ENCODE measurements at places on chromosomes 12 and 14.

GRCh38 chr12:15605881-15606590 is 183.2 kb downstream of the EPS8 start:
- DNase-seq = no peak

- no peak for DNase-seq
Observed at GRCh38 chr12:88854260-88854659, 274.0 kb upstream of the KITLG start.

GRCh38 chr12:101763246-101763931 is 24.1 kb upstream of the SYCP3 start:
- DNase-seq = no peak

- no peak for DNase-seq
Observed at GRCh38 chr12:3107954-3108353, 30.8 kb downstream of the TSPAN9 start.

GRCh38 chr12:132085291-132085635 is 58.9 kb downstream of the DDX51 start:
- DNase-seq = no peak

GRCh38 chr14:75278422-75279152 is at the start of gene FOS:
Gene FOS (plus strand): TSS chr14:75278828. CDS start chr14:75278983, 155 bp downstream.
- peak; percentile 87 for DNase-seq

DNA sequence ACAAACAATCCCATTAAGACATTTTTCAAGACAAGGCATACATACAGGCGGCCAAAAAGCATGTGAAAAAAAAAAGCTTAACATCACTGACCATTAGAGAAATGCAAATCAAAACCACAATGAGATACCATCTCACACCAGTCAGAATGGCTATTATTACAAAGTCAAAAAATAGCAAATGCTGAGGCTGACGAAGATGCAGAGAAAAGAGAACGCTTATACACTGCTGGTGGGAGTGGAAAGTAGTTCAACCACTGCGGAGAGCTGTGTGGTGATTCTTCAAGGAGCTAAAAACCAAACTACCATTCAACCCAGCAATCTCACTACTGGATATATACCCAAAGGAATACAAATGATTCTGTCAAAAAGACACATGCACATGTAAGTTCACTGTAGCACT is 216.7 kb downstream of the FOXG1 start:
- DNase-seq = no peak

DNA sequence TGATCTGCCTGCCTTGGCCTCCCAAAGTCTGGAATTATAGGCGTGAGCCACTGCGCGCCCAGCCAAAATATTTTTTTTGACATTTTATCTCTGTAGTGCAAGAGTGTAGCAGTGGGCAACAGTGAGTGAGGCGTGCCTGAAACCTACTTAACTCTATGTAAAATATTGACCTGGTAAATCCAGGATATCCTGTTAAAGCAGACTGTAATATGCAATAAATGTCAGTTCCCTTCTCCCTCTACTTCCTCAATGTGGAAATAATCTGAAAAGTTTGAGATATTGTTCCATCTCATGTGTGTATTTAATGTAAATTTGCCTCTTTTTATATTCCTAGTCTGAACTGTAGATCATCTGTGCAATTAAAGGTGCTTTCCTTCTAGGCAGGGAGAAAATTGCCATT is 9.5 kb upstream of the CDK17 start:
- no peak for DNase-seq

DNA sequence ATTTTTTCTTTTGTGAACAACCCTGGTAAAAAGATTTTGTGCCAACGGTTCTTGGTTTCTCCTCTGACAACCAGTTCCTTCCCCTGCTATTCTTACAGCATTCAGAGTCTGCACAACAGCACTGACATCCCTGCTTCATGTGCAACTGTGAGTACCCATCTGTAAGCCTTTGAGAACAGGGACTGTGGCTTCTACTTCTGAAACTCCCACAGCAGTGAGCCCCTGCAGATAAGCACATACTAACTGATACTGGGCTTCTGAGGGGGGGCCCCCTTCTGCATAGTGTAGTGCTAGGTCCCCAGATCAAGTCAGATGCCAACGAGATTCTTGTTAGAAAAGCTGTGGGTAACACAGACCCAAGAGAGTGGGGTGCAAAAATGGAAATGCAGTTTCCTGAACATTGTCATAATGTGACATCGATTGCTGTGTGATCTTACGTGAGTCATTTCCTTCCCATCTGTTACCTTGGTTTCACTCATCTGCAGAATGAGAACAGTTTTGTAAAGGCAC is 11.1 kb upstream of the NINJ2 start:
- peak; percentile 24 for DNase-seq

DNA sequence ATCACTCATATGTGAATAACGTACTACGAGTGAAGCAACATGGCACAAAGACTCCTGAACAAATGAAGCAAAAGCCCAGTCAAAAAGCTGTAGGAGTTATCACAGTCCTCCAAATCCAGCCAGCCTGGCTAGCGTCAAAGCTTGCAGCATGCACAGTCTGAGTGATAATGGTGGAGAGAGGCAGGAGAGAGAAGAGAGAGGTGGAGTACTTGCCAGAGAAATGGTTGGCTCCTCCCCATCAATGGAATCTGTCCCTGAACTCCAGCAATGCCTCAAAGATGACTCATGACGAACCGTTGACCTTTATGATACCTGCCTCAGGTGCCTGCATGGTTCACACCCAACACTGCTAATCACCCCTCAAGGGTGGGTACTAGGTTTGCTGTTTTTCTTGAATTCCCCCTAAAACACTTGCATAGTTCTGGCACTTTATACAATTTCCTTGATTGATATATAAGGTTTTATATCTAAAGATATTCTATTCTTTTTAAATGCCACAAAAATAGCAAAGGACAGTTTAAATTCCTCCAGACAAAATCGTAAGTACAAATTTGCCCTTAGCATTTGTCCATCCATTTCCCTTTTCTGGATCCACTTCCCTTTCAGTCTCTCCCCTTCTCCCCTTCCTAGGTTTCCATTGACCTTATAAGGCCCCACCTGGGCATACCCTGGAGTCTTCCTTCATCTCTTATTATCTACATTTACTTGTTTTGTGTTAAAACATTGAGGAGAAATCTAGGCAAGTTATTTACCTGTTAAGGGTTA is 10.2 kb downstream of the ARHGDIB start:
- DNase-seq = no peak

GRCh38 chr12:3196488-3196887 is 119.3 kb downstream of the TSPAN9 start:
- DNase-seq = no peak

DNA sequence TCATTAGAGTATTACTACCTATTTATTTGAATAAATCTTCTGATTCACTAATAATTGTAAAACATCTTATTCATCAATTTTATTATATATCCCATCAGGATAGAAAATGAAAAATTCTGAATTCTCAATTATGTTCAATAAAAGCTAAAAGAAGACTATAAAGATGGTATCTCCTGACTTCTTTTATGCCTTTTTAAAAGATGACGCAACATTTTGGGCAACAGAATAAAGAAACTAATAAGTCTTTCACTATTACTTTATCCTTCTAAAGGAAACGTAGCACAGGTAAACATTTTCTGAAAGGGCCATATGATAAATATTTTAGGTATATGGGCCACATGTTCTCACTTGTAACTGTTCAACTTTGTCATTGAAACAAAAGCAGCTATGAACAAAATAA is 10.1 kb upstream of the ATXN7L3B start:
- no peak for DNase-seq

DNA sequence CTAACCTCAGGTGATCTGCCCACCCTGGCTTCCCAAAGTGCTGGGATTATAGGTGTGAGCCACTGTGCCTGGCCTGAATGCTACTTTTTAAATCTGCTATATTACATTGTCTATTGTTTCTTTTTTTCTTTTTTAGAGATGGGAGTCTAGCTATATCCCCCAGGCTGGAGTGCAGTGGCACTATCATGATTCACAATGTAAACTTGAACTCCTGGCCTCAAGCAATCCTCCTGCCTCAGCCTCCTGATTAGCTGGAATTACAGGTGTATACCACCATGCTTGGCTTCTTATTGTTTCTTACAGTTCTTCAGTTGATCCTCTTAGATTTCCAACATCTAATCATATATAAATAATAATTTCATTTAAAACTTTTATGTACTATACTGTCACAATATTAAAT is 15.3 kb upstream of the WDR20 start:
- no peak for DNase-seq

GRCh38 chr14:81093651-81094050 is 127.1 kb downstream of the GTF2A1 start:
- no peak for DNase-seq

DNA sequence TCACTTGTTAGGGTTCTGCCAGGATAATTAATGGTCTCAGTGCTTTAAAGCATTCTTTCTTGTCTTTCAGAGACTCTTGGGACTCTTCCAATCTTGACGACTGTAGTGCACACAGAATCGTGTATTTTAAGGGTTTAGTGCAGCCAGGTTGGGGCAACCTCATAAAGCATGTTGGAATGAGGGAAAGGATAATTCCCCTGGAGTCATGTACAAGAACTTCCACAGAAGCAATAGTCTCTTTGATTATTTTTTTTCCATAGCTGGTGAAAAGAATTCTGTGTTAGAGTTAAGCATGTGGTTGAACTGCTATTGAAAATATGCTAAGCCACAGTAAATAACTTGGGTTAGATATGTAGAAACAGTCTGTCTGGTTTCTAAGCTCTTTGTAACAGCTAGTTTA is 246.8 kb upstream of the DAAM1 start:
- no peak for DNase-seq

GRCh38 chr12:9669019-9669326 is 540 bp upstream of the CLEC2D start:
- DNase-seq = no peak

DNA sequence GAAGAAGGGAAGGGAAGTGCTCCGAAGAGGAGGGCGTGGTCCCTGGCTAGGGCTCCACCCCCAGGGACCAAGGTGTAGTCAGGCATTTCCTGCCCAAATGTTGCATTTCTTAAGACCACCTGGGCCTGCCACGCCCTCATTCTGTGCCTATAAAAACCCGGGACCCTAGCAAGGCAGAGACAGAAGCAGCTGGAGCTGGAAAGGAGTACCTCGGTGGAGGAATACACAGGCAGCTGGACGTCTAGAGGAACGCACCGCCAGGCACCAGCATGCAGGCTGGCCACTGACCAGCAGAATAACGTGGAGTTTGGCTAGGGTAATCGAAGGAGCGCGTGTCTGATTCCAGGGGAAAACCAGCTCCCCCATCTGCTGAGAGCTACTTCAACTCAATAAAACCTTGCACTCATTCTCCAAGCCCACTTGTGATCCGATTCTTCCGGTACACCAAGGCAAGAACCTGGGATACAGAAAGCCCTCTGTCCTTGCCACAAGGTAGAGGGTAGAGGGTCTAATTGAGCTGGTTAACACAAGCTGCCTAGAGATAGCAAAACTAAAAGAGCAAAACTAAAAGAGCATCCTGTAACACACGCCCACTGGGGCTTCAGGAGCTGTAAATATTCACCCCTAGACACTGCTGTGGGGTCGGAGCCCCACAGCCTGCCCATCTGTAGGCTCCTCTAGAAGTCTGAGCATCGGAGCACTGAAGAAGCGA is 21.0 kb downstream of the CFL2 start:
- DNase-seq = no peak

- DNase-seq = no peak
Observed at GRCh38 chr14:23618415-23618988, 17.7 kb upstream of the DHRS2 start.

DNA sequence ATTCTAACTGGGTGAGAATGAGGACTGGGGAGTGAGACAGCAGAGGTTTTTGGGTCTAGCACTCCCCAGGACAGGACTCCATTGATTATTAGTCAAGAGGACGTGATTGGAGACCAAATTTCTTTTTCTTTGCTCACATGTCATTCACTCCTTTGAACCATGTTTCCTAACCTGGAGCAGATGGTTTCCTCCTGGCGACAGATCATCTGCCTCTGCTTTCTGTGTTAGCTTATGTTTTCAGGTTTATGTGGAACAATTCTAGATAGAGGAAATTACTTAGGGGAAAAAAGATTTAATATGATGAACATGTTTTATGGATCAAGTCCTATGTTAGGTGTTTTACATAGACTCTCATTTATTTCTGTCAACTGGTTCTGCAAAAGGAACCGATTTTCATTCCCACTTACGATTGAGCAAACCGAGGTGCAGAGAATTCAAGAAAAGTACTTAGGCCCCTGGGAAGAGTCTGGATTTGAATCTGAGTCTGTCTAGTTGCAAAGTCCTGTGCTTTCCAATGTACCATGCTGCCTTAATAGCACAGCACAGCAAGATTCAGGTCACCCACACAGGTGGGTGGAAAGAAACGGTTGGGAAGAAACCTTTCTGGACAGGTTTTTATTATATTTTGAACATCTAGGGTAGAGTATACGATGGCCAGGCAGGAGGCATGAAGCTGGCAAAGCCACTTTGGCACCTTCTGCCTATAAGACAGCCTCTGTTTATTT is 30.8 kb downstream of the SMOC1 start:
- no peak for DNase-seq

GRCh38 chr12:89082370-89082753 is 269.9 kb downstream of the DUSP6 start:
- DNase-seq = no peak

DNA sequence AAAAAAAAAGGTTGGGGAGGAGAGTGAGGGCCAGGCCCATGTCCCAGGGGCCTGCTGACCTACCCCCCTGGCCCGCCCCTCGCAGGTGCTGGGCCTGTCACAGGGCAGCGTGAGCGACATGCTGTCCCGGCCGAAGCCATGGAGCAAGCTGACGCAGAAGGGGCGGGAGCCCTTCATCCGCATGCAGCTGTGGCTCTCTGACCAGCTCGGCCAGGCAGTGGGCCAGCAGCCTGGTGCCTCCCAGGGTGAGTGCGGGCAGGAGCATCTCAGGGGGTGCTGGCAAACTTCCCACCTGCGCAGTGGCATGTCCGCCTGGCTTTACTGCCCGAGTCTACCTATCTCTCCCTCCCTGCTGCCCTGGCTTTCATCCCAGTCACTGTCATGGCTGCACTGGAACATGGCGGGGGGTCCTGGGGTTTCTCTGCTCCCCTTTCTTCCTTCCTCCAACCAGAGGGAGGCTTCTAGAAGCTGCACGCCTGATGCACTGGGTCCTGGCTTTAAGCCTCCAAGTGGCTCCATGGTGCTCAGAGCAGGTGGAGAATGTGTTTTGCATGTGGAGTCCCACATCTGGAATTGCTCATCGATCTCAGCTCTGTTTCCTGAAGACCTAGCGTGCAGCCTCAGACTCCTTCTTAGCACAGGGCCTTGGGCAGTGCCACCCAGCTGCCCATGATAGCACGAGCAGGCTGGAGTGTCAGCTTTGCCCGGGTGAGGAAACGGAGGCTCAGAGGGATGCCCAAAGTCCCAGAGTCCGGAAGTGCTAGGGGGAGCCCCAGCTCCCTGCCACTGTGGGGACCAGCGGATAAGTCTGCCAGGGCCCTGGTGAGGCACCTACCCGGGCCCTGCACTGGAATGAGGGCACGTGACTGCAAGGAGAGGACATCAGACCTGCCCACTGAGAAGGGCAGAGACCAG is 46.3 kb downstream of the PHETA1 start:
- DNase-seq = no peak

- no peak for DNase-seq
Observed at GRCh38 chr14:73233564-73233963, 3.7 kb upstream of the PAPLN start.

GRCh38 chr12:34595749-34596733 is 573.7 kb downstream of the ALG10 start:
- DNase-seq = no peak
